ENCODE measurements at places on chromosomes 3 and 15.

- DNase-seq, result no peak
Observed at GRCh38 chr15:42129364-42129763, 27.1 kb downstream of the PLA2G4F start.

DNA sequence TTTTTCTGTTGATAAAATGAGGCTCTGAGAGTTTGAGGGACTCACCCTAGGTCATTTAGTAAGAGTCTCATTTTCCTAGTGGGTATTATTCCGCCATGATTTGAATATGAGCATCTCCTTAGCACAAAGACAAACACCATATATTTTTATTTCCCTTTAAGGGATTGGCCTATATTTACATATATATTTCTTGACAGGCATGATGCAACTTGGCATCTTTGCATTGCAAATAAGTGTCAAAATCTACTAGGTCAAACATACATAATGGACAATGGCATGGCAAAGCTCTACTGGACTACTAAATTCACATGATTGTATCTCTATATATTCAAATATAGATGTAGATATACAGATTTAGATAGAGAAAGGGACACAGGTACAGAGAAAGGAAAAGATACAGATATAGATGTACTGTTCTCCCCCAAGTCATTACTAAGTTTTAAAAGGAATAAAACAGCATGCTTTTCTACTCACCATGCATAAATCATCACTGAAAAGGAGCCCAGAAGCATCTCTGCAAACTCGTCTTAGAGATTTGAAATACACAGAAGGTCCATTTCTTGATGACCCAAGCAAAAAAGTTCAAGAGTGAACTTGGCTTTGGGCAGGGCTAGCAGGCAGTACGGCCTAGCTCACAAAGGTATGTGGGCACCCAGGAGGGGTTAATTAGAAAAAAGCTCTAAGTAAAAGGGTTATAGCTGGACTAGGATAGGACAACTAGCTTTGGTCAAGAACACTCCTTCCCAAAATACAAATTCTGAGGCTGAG is 495.8 kb downstream of the NTRK3 start:
- DNase-seq, result no peak

DNA sequence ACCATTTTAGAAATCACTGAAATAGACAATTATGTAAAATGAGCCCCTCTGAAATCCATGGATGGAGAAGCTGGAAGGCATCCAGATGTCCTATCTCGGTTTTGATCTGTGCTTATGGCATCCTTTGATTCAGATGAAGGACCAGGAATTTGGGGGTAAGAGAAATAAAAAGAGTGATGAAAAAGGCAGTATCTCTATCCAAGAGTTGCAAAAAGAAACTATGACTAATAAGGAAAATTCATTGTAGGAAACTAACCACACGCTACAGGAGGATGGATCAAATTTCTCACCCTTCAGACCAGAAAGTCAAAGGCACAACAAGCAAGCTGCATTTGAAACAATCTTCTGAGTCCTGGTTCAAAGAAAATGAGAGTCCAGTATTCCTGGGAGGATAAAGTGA is 34.8 kb downstream of the SRGAP3 start:
- no peak for DNase-seq

DNA sequence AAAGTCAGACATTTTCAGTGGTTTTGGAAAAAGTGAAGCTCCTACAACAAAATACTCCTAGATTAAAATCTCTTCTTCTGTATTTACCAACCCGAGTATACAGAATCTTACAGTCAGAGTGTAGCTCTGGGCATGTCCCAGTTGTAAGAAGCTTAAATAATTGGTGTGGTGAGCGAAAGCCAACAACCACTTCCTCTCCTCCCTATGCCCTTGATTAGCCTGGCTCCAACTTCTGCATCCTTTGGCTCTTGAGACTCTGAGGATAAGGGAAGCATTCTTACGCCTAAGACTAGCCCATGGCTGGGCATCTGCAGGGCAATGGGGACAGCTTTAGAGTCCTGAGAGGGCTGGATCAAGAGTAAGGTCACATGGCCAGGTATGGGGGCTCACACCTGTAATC is 25.5 kb downstream of the RFT1 start:
- no peak for DNase-seq

GRCh38 chr15:85013785-85014184 is 32.1 kb downstream of the PDE8A start:
- no peak for DNase-seq

DNA sequence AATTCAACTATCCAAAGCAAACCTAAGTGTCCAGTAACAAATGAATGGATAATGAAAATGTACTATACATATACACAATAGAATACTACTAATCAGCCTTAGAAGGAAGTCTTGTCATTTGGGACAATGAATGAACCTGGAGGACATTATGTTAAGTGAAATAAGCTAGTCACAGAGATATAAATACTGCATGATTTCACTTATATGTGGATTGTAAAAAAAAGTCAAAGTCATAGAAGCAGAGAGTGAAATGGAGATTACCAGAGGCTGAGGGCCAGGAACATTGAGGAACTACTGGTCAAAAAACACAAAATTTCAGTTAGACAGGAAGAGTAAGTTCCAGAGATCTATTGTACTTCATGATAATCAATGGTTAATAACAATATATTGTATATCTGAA is 33.6 kb downstream of the MYO5A start:
- no peak for DNase-seq

DNA sequence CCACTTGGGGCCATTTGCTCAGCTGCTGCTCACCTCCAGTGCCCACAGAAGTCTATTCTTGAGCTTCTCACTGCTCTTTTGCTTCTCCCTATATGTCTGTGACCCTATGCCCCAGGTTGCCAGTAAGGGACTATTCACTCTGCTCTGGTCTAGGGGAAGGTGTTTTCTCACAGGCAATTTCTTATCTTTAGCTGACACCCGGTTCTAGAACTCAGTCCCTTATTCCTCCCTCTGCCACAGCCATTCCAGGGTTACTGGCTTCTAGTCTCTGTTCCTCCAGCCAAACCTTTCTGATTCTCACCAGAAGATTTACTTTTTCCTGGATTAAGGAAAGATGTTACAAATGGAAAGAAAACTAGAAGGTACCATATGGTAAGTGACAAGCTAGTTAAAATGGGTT is 574.0 kb downstream of the NTRK3 start:
- no peak for DNase-seq

GRCh38 chr15:73866881-73867410 is 6.4 kb upstream of the TBC1D21 start:
- no peak for DNase-seq

- DNase-seq, result no peak
Observed at GRCh38 chr3:37981348-37981664, 9.3 kb upstream of the VILL start.

DNA sequence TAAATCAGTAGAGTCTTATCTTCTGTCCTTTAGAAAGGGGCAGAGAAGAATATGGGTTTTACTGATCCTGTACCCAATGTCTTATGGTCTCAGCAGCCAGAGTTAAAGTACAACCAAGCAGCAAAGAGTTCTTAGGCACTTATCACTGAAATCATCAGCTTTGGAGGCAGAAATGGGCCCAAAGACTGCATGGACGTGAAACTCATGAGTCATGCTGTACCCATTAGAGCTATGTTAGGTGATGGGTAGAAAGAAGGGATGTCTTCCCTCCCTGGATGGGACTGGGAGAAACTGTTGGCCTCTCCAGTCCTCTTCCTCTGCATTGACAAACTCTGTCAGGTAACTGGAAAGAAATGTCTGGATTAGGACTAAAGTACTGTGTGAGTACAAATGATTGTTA is 63.4 kb downstream of the EOMES start:
- DNase-seq, result no peak

DNA sequence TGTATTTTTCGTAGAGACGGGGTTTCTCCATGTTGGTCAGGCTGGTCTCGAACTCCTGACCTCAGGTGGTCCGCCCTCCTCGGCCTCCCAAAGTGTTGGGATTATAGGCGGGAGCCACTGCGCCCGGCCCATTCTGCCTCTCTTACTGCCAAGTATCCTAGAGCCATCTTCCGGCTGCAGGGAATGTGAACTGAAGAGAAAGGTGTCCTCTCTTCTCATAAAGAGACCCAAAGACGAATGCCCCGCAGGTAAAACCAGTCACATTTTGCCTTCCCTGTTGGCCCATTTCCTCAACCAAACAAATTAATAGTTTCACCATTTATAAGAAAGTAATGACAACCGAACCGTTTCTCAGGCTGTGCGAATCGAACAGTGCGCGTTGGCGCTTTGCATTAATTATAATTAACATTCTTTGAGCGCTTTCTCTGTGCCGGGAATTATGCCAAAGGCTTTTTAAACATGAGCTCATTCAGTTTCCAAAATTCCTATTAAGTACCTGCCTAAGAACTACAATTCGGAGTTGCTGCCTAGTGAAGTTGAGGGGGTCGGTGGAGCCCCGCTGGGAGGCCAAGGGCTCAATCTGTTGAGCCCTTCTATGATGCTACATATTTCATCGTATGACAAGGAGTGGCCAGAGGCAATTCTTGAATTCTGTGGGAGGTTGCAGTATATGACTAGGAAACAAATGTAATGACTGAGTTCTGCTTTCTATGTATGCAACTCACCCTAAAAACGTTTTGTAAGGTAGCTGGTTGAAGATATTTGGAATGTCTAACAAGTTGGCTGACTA is 819 bp upstream of the RPL24 start:
- DNase-seq, result no peak

GRCh38 chr3:106293161-106293560 is 424.3 kb upstream of the CBLB start:
- no peak for DNase-seq
